ENCODE measurements at places on chromosomes 12 and 14. TPM values are rescaled to one million over a fixed set of nuclear protein-coding genes. Genes with fewer than 3 reads are reported as not detected.

DNA sequence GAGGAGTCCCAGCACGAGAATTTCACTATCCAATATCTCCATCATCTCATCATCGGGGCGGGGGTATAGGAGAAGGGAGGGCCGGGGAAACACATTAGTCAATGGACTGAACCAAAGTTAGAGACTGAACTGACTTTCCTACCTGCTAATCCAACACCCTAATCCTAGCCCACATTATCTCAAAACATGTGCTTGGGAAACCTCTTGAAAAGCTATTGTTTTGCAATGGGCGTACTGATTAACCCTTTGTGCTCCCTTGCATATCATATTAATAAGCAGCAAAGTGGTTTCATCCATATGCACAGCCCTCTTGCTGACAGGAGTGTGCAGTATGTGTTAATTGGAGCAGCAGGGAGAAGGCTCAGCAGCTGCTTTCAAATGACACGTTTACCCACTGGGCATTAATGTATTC lies 125.7 kb upstream of the GRIP1 start:
- no peak for DNase-seq

- peak; percentile 70 for DNase-seq
Observed at GRCh38 chr12:102948941-102949352, 8.5 kb upstream of the ASCL1 start.

- DNase-seq: no peak
Observed at GRCh38 chr12:6567112-6567670, 900 bp downstream of the NOP2 start.

DNA sequence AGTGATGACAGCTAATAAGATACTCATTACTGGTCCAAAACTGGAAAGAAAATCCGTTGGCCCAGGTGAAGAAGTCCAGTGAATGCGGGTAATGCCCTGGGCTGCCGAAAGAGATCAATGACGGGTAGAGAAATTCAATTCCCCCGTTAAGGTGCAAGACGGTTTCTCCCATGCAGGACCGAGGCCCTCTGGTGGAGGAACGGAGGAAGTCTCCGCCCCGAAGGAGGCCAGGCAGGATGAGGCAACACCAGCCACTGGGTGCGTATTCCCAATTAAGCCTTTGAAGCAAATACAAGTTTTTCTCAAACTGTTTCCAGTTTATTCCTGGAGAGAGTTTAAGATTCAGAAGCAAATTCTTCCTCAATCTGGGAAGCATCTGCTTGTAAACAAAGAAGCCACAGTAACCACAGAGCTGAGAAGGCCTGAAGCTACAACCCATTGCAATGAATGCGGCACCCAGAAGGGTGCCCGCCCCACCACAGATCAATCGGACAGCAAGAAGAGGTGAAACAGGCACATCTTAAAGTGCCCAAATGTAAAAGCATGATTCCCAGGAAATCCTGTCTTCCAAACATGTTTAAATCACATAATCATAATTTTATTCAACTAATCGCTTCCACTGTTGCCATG lies 118.5 kb downstream of the TTC7B start:
- peak; percentile 92 for DNase-seq

DNA sequence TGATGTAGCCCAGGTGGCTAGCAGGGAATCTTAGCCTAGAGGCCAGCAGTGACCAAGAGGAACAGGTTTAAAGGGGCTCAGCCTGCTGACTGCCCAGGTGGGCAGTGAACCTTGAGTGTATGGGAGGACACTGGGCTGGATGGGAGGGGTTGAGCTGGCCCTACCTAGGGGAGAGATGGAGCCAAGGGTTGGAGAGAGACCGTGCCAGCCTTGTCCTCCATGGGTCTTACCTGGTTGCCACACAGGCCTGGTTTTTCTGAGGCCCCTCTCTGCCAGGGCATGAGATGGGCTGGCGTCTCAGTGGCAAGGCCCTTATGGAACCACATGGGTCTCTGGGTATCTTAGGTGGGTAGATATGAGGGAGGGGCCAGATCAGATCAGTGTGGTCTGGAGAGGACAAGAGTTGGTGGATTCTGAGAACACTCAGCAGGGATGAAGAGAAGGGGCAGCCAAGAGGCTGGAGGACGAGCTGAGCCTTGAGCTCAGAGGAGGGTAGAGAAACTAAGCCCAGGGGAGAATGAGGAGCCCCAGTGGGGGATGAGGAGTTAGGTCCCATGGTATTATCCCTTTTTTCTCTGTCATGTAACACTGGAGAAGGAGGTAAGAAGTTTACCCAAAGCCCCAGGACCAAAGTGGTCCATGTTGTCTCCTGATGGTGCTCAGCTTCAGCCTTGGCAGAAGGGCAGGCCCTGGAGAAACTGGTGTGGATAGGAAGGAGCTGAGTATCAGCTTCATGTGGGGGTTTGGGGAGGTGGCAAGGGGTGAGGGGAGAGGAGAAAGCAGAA lies 3.7 kb downstream of the GZMB start:
- no peak for DNase-seq

DNA sequence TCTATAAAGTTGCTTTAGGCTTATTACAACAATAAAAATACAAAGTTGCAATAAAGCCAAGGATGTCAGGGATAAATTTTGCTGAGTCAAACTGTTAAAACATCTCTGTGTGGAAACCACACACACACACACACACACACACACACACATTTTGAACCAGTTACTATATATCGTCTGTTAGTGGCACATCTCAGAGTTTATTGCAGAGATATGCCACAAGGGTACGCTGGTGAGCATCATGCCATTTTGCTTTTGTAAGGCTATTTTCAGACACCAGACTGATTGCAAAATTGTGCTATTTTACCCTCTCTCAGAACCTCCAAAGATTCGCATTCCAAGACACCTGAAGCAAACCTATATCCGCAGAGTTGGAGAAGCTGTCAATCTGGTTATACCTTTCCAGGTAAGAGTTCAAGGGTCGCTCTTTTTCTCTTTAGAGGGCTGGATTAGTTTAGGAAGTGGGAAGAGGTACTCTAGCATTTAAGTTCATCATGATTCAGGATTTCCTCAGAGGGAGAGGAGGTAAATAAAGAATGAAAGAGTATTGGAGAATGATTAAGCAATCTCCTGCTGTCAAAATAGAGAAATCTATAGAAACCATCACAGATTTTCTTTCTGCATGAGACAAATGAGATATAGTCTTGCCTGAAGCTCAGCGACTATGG lies 27.3 kb upstream of the CHPT1 start:
- peak; percentile 61 for DNase-seq

DNA sequence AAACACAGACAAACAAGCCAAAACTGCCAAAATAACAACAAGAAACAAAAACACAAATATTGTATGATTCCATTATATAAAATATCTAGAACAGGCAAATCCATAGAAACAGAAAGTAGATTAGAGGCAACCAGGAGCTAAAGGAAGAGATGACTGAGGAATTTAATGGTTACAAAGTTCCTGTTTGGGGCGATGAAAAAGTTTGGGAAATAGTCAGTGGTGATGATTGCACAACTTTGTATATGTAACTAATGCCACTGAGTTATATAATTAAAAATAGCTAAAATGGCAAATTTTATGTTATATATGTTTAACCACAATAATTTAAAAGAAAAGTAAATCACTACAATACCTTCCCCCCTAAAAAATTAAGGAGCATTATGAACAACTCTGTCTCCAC lies 24.5 kb downstream of the GNPTAB start:
- no peak for DNase-seq

DNA sequence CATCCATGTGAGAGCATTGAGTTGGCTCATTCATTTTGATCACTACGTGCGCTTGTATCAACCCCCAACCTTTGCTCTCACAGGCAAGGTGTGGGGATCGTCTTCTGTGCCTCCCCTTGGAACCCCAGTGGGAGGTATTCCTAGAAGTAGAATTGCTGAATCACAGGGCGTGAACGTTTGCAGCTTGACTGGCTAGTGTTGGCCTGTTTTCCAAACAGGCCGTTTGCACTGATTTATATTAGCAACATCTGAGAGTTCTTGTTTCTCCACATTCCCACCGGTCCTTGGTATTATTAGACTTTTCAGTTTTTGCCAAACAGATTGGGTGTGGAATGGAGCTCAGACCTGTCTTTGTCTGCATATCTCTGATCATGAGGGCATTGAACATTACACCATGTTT lies 288.6 kb upstream of the PWP1 start:
- DNase-seq: no peak

GRCh38 chr12:91400271-91400670 lies 217.7 kb upstream of the DCN start:
- no peak for DNase-seq

DNA sequence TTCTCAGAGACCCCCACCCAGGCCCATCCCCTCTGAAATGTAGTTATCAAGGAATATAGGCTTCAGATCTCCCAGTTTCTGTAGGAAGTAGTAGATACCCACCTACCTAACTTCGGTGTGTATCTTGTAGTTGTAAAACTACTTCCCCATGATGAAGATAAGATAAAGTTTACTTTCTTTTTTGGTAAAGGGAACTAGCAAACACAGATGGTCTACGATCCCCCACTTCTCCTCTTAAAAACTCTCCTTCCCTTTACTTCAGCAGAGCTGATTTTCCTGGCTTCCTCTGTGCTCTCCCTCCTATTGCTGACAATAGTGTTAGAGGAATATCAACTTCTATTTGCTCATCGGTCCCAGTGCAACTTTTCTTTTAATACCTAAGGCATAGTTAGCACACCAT lies 395.2 kb downstream of the RPL10L start:
- DNase-seq: no peak

DNA sequence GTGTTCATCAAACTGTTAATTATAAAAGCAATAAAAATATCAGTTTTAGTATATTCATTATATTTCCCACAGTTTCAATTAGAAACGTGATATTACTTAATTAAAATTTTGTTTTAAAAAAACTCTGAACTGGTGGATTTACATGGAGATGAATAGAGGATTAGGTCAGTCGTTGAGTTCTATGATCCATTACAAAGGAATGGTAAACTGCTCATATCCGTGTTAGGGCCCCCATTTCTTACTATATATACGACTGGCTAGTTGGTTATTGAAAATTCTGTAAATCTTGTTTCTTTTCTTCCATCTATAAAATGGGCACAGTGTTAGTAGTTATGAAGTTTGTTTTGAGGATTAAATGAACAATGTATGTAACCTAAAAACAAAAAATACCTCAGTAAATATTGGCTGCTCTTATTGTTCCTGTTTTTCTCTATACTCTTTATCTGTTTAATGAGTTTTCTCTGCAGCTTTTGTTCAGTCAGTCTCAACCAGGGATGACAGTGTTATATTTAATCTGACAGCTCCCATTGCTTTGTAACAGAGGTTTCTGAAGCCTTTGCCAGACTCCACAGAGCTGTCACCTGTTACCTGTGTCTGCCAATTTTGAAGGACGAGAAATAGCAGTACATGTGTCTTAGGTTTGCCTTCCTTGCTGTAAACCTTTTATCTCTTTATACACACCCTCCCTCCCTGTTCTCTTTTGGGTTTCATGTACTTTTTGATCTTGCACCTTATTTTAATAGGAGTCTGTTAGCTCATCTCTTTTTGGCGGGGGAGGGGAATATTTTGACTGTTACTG lies 41.5 kb downstream of the FRS2 start:
- DNase-seq: no peak

DNA sequence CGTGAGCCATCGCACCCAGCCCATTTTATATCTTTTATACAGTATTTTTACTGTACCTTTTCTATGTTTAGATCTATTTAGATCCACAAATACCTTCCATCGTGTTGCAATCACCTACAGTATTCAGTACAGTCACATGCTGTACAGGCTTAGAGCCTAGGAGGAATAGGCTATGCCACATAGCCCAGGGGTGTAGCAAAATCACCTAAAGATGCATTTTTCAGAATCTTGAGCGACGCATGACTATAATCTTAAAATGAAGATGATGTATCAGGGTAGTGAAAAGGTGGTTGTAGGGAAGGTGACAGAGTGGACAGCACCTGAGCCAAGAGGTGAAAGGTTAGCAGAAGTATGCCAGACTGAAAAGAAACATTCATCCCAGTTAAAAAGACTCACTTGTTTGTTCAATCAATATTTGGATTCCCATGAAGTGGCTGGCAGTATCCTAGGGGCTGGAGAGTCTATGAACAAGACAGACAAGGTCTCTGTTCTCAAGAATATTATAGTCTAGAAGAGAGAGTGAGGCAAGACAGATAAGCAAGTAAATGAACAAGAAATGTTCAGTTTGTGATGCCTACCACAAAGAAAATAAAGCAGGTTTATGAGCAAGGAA lies 3.6 kb downstream of the SPRING1 start:
- no peak for DNase-seq

- no peak for DNase-seq
Observed at GRCh38 chr12:132452596-132453350, 37.2 kb upstream of the FBRSL1 start.

DNA sequence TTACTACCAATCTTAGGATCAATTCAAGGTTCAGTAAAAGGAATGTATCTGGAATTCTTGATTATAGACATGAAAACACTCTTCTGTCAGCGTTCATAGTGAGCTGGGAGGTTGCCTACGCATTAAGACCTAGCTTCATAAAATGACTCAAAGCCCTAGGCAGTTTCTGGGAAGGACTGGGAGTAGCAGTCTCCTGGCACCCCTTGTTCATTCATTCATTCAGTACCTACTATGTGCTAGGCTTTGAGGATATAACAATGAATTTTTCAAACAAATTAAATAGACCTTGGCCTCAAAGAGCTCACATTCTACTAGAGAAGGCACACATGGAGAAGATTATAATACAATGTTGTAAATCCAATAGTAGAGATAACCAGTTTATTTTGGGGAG lies 46.1 kb downstream of the MDM2 start:
- DNase-seq: no peak

GRCh38 chr12:4643747-4644146 lies 5.1 kb downstream of the AKAP3 start:
- DNase-seq: no peak

DNA sequence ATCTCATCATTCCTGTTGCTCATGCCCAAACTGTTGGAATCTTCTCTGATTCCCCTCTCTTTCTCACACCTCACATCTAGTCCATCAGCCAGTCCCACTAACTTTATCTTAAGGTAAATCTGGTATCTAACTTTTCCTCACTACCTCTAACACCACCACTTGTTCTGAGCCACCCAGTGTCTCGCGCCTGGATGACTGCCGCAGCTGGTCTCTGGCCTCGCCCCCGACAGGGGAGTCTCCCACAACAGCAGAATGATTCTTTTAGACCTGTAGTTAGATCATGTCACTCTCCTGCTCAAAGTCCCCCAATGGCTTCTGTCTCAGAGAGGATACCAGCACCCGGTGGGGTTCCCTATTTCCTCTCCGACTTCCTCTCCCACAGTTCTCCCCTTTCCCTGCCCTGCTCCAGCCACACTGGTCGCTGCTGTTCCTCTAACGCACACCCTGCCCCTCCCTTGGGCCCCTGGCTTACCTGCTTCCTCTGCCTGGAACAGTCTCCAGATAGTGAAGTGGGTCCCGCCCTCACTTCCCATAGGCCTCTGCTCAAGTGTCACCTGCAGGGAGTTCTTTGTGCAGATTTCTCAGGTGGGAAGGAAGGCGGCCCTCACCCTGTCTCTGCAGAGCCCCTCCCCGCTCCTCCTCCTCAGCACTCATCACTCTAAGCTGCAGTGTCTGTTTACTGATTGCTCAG lies 338.5 kb upstream of the FKBP4 start:
- no peak for DNase-seq

The ATP2A2 gene
- 131 TPM for total RNA-seq

The MGST1 gene
- total RNA-seq: 80.6 TPM

The CLEC9A gene
- total RNA-seq: 2.3 TPM

The SALL2 gene
- total RNA-seq: 16.3 TPM

The TMEM52B gene
- total RNA-seq: 0.45 TPM

The KRT73 gene
- total RNA-seq: not detected

The SYT1 gene
- 9.0 TPM for total RNA-seq

The TAS2R20 gene
- total RNA-seq: 4.6 TPM

The UBR7 gene
- total RNA-seq: 18.7 TPM

The SLC17A8 gene
- not detected for total RNA-seq

The LRRIQ1 gene
- total RNA-seq: 5.2 TPM

All from sciatic nerve (tissue), 2 donors.